ENCODE measurements at places on chromosomes 2 and 18.

- no peak for DNase-seq
Observed at GRCh38 chr2:71989671-71990070, 158.0 kb downstream of the CYP26B1 start.

DNA sequence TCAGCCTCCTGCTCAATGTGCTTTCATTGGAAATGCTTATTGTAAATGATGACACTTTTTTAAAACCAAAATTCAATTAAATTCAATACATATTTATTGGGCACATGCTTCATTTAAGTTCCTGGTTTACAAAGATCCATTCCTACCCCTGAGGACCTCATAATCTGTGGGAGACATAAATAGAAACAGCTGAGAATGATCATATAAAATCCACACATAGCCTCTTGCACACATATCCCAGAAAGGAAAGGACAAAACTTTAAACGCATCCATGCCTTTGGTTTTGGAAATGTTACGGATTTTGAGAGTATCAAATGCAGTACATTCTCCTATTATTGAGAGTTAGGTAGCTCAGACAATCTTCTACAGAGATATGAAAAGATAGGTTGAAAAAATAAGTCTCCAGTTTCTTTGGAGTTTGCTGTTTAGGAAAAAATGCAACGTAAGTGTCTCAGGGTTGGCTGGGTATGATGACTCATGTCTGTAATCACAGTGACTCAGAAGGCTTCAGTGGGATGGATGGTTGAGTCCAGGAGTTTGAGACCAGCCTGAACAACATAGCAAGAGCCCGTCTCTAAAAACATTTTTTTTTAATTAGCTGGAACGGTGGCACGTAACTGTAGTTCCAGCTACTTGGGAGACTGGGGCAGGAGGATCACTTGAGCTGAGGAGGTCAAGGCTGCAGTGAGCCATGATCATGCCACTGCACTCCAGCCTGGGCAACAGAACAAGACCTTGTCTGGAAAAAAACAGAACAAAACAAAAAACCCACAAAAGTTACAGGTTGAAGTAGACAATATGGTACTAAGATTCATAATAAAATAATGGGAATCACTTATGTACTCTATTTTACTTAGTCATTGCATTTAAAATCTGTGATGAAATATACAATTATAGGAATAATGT, 3.9 kb upstream of the PRELID3A start:
- DNase-seq = no peak

DNA sequence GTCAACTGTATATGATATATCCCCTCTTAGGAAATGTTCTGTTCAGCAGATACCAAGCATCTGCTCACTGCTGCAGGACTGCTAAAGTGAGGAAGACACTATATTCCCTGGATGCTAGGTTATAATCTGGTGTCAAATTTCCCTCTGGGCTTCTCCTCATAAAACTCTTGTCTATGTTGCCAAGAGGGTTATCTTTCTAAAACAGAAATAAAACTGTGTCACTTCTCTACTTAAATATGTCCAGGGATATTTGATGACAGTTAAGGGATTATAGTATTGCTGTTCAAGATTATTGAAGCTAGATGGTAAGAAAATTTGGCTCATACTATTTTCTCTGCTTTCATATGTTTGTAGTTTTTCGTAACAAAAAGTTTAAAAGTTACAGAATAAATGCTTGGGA, 30.5 kb upstream of the SNRNP27 start:
- no peak for DNase-seq

DNA sequence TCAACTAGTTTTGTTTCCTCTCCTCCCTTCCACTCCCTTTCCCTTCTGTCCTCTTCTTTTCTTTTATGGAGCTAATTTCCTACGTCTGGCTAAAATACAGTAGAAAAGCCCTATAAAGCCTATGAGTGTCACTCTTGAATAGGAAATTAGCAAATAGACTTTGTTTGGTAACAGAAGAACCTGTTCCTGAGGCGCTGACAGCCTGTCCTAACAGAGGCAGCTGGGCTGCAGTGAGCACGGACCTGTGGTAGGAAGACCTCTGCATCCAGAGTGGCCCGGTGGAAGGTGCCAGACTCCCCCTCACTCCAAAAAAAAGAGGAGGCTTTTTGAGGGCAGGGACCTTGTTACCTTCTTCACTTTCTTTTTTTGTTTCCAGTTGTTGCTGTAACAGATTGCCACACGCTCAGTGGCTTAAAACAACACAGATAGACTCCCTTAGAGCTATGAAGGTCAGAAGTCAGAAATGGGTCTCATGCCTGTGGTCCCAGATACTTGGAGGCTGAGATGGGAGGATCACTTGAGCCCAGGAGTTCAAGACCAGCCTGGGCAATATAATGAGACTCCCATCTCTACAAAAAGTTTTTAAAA, 81.2 kb upstream of the TXNDC2 start:
- DNase-seq = no peak

- DNase-seq = no peak
Observed at GRCh38 chr2:239488125-239488524, 87.3 kb upstream of the HDAC4 start.

GRCh38 chr2:120820263-120820952, 84.7 kb downstream of the GLI2 start:
- no peak for DNase-seq

- no peak for DNase-seq
Observed at GRCh38 chr2:180322781-180323180, 315.7 kb upstream of the CWC22 start.

GRCh38 chr2:35463805-35464596, 891.6 kb upstream of the CRIM1 start:
- no peak for DNase-seq

- DNase-seq = no peak
Observed at GRCh38 chr2:37619230-37619958, 52.0 kb downstream of the CDC42EP3 start.

DNA sequence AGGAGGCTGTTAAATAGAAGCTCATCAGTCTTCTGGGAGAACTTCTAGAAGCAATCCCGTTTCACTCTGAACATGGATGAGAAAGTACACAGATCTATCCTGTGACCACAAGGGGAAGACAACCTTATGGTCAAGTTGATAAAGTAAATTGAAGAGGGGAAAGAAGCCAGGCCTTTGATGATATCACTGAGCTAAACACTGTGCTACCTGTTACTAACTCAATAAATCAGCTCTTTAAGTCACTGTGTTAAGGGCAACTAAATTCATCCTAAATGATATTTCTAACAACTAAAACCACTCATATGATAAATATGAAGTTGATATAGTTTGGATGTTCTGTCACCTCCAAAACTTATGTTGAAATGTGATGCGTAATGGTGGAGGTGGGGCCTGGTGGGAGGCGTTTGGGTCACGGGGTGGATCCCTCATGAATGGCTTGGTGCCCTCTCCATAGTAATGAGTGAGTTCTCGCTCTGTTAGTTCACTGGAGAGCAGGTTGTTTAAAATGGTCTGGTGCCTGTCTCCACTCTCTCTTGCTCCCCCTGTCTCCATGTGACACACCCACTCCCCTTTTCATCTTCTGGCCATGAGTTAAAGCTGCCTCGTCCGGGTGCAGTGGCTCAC, 23.6 kb downstream of the OLA1 start:
- no peak for DNase-seq

- no peak for DNase-seq
Observed at GRCh38 chr2:10787176-10787968, 25.2 kb downstream of the PDIA6 start.

GRCh38 chr2:50838316-50838715, 193.6 kb downstream of the NRXN1 start:
- DNase-seq = no peak

- no peak for DNase-seq
Observed at GRCh38 chr2:33605056-33605455, 6.0 kb upstream of the FAM98A start.

GRCh38 chr2:205014201-205014600, 468.9 kb downstream of the PARD3B start:
- no peak for DNase-seq

GRCh38 chr2:241933179-241933911, 63.8 kb downstream of the RTP5 start:
- no peak for DNase-seq
